ENCODE measurements at places on chromosomes 6 and 20.

DNA sequence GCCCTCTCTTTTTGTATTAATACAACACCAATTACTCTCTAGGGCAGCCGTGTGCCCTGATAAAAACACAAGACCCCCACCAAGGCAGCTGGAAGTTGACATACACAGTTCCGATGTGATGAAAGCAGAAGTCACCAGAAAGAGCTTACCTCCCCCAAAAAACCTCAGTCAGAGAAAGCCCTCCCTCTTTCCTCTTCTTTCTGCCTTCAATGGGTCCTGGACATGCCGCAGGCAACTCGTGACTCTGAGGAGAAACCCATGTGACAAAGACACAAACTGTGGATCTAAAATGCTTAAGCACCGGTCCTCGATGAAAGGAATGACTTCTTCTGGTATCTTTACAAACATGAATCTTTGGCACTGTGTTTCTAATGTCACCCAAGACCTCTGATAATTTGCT, 117.7 kb upstream of the CCDC28A start:
- no peak for DNase-seq

DNA sequence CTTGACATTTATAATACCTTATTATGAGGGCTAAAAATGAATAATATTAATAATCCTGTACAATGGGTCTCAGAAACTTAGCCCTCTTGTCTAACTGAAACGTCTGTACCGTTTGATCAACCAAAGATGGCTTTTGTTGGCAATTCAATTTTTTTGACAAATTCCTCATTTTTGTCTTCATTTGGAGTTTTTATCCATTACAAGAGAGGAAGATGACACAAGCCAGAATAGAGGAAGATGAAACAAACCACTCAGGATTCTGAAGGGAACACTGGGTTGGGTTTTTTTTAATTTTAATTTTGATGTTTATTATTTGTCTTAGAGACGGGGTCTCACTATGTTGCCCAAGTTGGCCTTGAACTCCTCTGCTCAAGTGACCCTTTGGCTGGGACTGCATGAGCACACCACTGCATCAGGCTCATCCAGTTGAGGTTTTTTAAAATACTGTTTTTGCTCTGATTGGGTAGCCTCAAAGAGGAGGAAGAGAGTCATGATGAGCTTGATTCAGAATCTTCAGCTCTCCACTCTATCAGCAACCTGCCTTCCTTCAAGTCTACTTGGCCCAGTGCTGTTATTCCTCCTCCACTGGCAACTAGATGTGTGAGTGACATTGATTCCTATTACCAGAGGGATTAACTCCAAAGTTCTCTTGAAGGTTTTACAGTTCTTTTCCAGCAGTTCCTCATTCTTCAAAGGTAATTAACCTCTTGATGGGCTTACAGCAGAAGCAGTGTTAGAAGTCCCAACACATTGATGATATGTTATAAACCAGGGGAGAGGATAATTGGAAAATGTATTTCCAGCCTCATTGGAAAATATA, 71.3 kb downstream of the ATXN1 start:
- no peak for DNase-seq

DNA sequence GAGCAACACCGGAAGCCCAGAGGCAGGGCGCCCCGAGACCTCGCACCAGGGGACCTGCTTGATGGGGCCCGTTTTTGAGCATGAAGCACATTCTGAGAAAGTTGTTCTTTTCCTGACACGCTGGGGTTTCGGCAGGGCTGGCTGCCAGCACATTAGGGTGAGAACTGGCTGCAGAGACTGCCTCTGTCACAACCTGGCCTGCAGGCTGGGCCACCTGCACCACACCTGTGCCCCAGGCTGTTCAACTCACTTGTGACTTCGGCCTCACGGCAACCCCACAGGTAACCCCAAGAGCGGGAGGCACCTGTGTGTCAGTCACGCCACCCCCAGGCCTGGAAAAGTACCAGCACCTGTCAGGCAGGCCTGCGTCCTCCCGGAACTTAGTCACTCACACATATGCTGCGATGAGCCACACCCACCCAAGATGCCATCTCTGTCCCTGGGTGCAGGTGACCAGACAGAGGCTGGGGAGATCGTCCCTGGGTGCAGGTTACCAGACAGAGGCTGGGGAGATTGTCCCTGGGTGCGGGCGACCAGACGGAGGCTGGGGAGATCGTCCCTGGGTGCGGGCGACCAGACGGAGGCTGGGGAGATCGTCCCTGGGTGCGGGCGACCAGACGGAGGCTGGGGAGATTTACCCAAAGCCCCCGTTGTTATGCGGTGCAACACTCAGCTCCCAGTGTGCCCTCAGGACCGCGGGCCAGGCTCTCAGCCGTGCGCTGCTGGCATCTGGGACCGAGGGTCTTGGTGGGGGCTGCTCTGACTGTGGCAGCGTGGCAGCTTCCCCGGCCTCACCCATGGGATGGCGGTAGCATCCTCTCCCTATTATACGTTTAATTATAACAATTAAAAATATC, 82.5 kb upstream of the BHLHE23 start:
- peak; percentile 48 for DNase-seq

DNA sequence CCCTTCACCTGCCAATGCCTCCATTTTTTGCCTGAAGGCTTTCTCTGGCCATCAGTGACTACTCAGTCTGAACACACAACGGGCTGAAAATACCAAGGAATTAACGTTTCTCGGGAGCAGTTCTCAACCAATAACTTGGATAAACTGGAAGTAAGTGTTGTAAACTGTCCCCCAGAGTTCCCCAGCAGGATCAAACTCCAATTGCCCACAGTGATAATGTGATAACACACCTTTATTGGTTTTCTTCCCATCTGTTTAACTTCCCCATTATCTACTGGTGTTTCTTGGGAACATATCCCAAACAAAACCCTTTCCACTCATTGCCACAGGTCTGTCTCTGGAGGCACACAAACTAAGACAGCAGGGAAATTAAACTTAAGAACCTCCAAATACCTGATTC, 21.8 kb upstream of the FAM135A start:
- DNase-seq = no peak

GRCh38 chr20:43183536-43184070, 6.1 kb downstream of the PTPRT start:
- no peak for DNase-seq

DNA sequence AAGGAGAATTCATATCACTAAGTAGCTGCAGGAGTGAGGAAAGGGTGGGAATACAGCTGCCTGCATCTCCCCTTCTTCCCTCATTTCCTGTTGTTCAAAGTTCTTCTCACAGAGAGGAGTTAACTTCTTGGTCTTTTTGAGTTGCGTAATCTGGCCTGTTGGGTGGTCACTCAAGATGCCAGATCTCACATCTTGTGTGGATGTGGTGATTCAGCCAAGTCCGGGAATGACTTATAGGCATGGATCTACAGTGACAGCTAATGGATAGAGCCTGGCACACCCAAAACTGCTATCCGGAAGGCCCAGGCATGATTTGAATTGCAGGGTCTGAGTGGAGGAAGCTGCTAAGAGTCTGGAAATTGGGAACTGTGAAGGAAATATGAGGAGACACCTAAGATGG, 100.2 kb upstream of the SLC35B3 start:
- DNase-seq = no peak

DNA sequence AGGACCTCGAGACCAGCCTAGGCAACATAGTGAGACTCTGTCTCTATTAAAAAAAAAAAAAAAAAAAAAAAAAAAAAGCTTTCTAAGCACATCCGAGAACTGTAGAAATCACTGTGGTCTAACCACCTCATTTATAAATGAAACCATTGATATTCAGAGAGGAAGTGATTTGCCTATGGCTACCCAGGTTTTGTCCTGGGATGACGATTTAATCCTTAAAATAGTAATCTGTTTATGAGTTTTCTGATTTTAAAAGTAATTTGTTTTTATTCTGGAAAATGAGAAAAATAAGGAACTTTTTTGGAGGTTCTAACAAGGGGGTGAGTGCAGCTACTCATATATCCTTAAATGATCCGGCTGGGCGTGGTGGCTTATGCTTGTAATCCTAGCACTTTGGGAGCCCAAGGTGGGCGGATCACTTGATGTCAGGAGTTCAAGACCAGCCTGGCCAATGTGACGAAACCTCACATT, 6.5 kb upstream of the BTN3A2 start:
- no peak for DNase-seq

DNA sequence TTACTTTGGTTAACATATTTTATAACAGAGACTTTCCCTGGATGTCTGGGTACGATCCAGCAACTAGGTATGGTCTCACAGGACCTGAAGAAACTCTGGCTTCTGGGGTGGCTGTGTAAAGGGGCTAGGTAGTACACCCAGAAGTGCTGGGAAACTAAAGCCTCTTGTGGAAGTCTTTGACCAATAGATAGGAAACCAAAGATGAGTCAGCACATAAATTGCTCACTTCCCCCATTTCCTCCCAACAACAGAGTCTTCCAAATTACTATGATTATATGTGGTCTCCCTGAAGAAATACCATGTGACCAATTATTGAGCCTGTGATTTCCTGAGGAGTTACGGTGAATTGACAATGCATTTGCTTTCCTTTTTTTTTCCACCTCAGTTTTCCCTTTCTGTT, 26.8 kb upstream of the TBX18 start:
- no peak for DNase-seq

DNA sequence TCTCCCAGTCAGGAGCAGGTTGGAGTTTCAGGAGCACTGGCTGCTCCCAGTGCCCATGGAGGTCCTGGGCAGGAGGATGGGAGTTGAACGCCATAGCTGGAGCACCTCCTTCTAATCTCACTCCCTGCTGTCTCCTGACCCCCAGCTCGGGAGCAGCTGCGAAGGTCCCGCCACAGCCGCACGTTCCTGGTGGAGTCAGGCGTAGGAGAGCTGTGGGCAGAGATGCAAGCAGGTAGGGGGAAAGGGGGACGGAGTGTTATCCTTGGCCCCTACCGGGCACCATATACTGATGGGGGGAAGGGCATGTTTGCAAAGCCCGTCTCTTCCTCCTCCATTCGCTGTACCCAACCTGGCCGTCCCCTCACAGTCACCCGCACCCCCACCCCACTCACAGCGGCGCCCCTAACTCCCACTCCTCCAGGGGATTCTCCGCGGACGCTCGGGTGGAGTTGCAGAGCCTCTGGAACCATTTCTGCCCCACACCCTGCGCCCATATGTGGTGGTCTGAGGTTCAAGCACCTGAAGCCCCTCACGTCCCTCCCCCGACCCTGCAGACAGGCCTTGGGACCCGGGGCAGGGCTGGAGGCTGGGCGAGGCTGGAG, 16.7 kb downstream of the HSPA12B start:
- no peak for DNase-seq

GRCh38 chr6:158713469-158713868, 63.6 kb downstream of the SYTL3 start:
- DNase-seq = no peak

GRCh38 chr6:132446141-132446854, 45.0 kb upstream of the MOXD1 start:
- DNase-seq = no peak

GRCh38 chr6:25478973-25479372, 173.0 kb upstream of the SCGN start:
- no peak for DNase-seq

GRCh38 chr6:1695546-1696462, 86.1 kb downstream of the FOXC1 start:
- no peak for DNase-seq

- DNase-seq = no peak
These were observed 989 bp downstream of the FITM2 start for GRCh38 chr20:44309763-44310663.

Data from posterior cingulate gyrus (tissue), 11 donors.